ENCODE measurements at places on chromosomes 6 and 20.
A peak's percentile ranks its signal among the peaks of the same experiment; 100 is the strongest.

GRCh38 chr6:165949324-165949723 lies 218.3 kb downstream of the TBXT start:
- DNase-seq, result no peak

- DNase-seq, result no peak
Measured at GRCh38 chr6:88179692-88180091, 13.5 kb upstream of the CNR1 start.

DNA sequence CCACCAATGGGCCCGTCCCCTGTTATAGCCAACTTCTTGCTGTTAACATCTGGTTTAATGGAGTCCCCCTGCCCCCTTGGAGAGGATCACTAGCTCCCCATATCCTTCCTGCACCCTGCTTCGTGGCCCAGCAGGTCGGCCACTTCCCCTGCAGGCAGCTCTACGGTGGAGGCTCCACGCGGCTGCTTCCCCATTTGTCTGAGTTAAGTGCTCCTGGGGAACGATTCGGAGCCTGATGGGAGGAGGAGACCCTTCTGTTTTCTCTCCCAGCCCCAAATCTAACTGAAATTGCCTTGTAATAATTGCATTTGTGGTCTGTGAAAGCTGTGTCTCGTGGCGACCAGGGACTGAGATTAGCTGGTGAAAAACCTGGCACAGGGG lies 74.6 kb downstream of the SULF2 start:
- no peak for DNase-seq

GRCh38 chr6:99189823-99190721 lies 159.4 kb downstream of the FAXC start:
- DNase-seq, result no peak

- DNase-seq, result peak; percentile 37
Measured at GRCh38 chr6:31763619-31763940, 1.1 kb downstream of the SAPCD1 start.

DNA sequence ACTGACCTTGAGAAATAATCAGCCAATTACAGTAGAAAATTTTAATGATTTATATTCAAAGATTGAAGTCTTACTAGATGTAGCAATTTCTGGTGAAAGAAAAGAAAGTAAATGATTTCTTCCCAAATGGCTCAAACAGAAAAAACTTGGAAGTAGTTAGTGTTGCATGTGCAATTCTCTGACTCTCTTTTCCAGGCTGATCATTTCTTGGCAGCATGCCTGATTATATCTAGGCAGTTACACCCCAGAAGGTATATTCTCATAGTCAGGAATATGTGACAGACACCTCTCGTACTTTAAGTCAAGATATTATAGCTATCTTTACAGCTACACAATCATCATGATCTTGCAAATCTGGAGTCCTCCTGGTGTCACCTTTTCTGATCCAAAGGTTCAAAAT lies 122.9 kb downstream of the PDE7B start:
- no peak for DNase-seq

GRCh38 chr20:21090721-21091120 lies 15.4 kb downstream of the LINC00237 start:
- DNase-seq, result no peak

DNA sequence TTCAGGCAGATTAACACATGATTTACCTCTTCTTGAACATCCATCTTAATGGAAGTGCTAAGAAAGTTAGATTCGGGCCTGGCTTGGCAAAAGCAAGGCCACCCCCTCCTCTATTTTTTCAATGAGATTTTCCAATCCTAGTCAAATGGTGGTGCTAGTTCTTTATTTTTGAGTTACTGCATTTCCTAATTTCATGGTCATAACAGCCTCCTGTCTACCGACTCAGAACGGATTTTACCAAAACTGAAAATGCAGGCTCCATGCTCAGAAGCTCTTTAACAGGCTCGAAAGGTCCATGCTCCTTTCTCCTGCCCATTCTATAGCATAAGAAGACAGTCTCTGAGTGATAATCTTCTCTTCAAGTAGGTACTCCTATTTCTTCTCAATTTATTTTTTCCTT lies 117.2 kb upstream of the ESR1 start:
- DNase-seq, result no peak

DNA sequence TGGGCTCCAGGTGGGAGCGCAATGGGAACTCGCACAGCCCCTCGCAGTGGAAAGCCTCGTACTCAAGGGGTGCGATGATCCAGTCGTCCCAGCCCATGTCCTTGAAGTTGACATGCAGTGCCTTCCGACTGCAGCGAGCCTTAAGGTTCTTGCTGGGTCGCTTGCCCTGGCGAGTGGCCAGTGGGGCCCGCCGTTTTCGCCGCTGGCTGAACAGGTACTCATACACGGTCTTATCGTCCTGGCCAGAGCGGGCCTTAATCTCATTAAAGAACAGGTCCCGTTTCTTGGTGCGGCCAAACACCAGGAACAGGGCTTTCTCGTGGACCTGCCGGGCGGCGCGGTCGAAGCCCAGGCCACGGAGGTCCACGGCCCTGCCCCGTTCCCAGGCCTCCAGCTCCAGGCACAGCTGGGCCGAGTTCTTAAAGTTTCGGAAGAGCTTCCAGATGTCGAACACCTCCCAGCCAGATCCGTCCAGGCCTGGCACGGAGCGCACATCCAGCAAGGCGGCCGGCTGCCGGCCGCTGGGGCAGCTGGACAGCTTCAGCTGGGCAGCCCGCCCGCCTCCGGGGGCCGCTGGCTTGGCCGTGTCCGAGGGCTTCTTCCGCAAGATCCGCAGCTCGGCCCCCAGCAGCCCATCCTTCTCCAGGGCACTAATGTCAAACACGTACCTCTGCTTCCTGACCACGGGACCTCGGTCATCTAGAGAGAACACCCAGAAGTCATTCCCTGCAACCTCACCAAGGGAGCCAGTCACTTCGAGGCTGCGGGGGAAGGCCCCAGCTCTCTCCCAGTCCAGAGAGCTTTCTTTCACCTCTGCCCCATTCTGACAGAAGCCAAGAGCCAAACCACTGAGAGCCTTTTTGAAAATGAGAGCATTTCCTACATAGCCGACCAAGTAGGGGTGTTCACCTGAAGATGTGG lies 3.7 kb downstream of the GDF5 start:
- DNase-seq, result no peak

DNA sequence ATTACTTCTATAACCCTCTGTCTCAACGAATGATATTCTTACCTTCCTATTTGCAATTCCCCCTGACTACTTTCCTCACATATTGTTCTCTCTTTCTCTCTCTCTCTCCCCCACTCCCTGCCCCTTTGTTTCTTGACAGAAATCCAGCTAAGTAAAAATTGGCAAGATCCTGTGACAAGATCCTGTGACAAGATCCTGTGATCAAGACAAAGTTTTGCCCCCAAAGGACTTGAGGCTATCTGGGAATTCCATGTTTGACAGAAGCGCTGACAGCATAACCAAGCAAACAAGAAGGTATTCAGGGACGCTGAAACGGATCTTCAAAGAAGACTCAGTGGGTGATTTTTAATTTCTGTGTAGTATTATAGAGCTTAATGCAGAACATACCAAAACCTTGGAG lies 5.5 kb upstream of the HBS1L start:
- DNase-seq, result no peak

- peak; percentile 39 for DNase-seq
Measured at GRCh38 chr20:7375905-7376304, 564.4 kb downstream of the HAO1 start.

- DNase-seq, result no peak
Measured at GRCh38 chr6:144568241-144568640, 283.1 kb downstream of the UTRN start.

DNA sequence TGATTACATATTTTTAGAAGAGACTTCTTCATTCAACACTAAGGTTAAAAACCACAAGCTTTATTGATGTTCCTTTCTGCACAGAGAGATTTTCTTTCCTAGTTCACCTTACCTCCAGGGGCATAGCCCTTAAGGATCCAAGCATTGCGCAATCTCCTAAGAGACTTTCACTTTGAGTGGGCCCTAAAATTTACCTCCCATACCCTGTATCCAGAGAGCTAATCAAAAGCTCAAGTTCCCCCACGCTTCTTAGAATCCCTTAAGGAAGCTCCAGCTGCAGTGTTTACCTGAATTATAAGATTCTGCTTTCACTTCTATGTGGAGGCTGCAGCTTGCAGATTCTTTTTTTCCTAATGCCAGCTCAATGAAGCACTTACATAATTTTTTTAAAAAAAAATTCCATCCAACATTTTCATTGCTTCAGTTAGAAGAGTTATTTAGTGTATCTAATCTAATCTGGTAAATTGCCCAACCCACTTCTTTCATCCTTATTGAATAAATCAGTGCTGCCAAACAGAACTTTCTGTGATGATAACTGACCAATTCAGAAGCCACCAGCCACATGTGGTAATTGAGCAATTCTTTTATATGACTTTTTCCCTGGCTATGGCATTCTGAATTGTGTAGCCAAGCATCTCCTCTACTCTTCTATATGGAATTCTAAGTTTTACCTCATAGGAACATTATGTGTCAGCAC lies 24.6 kb upstream of the SPTLC3 start:
- DNase-seq, result peak; percentile 50

DNA sequence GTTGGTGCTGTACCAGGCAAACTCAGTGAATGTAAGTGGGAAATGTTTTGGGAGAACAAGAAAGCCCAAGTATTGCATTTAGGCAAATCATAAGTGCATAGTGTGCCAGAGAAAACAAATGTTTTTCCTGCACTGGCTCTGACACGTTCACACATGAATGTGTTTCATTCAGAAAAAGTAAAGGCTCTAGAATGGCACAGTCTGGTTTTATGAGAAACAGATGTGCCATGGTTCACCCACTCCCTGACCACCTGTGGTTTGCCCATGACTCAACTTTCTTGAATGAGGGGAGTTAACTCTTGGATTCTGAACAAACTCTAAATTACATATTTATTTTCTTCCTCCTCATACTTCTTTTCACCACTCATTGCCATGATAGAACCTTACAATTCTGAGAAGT lies 126.9 kb downstream of the KCNQ5 start:
- DNase-seq, result peak; percentile 94

- DNase-seq, result peak; percentile 76
Measured at GRCh38 chr6:16514249-16514648, 247.0 kb downstream of the ATXN1 start.

- DNase-seq, result no peak
Measured at GRCh38 chr20:53100476-53100911, 128.3 kb downstream of the TSHZ2 start.

GRCh38 chr6:169793408-169793807 lies 42.0 kb downstream of the ERMARD start:
- DNase-seq, result no peak

DNA sequence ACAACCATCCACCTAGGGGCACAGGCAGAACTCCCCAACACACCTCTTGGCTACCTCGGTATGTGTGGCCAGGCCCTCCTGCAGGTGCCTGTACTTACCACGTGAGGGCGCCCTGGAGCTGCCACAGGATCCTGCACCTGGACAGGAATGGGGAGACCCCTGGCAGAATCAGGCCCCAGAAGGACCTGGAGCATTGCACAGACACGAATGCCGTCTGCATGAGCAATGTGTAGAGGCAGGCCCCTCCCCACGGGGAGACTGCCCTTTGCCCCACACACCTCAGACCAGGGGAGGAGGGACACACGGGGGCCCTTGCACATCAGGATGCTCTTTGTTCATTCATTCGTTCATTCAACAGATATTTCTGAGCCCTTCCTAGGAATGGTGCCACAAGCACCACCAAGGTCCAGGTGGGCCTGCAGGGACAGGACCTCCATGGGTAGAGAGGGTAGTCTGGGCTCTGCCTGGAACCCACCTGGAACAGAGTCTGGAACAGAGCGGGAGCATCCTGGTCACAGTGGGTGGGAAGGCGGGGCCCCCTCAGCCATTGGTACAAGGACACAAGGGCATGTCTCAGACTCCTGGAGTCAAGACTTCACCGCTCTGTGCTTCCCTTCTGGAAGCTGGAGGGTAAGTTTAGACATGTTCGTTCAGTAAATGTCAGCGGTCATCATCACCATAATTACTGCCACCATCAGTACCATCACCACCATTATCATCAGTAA lies 32.3 kb downstream of the YTHDF1 start:
- DNase-seq, result no peak

DNA sequence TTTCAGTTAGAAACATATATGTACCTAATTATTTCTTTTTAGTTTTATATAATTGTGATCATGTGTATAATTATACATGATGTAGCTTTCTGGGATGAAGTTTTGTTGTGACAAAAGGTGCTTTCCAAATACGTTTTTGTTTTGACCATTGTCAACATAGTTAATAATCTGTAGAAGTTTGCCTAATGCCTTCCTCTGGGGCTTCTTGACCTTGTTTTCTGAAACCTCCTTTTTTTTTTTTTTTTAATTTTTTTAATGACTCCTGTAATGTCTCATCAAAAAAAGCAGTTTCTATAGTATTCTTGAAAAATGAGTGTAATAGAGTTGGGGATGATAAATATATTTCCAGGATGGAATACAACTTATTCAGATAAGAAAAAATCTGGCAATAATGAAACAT lies 434.7 kb upstream of the SOX4 start:
- DNase-seq, result no peak

- DNase-seq, result peak; percentile 92
Measured at GRCh38 chr6:16322666-16323312, 84.4 kb downstream of the GMPR start.

DNA sequence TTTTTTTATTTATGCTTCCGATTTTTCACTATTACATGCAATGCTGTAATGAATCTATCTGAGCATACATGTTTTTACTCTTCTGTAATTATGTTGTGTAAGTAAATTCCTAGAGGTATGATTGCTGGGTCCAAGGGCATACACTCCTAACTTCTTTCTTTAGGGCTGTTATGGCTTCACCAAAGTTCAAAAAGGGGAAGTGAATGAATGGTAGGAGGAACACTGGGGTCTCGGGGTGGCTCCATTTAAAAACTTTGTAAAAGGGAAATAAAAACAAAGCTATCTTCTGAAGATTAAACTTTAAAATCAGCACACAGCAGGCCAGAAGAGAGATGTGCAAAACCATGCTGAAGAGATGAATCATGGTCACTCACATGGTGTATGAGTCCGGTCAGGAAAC lies 289.1 kb upstream of the SUPT3H start:
- DNase-seq, result no peak
